ENCODE measurements at places on chromosomes 2 and 18.

- no peak for DNase-seq
Measured at GRCh38 chr18:75156831-75157230, 52.1 kb downstream of the PTGR3 start.

DNA sequence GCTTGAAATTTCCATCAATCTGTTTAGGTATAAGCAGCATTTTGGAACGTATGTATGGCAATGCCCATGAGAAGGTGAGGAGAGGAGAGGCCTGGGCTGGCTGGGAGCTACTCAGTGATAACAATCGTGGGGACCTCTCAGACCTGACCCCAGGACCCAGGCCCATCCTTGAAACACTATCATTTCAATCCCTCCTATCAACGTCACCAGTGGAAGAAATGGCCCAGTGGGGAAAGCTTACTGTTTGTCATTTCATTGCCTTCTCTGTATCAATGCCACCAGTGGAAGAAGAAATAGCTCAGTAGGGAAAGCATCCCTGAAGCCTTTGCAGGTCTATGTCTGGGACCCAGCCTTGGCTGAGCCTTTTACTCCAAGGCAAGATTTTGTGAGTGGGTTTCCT lies 44.8 kb downstream of the ASB18 start:
- DNase-seq: no peak

DNA sequence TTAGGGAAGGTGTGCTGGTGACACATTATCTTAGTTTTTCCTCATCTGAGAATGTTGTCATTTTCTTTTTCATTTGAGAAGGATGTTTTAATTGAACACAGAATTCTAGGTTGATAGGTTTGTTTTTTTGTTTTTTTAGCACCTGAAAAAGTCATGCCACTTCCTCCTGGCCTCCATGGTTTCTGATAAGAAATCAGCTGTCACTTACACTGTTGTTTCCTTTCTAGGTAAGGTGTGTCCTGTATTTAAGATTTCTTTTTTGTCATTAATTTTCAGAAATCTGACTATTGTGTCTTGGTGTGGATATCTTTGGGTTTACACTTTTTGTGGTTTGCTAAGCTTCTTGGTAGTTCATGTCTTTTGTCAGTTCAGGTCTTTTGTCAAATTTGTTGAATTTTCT lies 99.3 kb downstream of the ROCK1 start:
- no peak for DNase-seq

- DNase-seq: no peak
Measured at GRCh38 chr2:42084231-42084671, 36.4 kb downstream of the PKDCC start.

DNA sequence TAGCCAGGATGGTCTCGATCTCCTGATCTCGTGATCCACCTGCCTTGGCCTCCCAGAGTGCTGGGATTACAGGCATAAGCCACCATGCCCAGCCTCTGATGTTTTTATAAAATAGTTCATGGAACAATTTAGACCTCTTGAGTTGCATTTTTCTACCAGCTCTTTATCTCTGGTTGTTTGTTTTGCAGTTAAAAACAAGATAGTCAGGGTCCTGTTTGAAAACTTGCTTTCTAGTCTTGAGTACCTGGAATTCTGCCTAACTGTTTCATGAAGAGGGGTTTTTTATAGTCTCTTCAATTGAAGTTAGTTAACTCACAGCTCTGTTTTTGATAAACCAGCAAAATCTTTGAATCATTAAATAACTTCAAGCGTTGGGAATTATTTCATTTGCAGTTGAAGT lies 244.8 kb downstream of the PARD3B start:
- no peak for DNase-seq

DNA sequence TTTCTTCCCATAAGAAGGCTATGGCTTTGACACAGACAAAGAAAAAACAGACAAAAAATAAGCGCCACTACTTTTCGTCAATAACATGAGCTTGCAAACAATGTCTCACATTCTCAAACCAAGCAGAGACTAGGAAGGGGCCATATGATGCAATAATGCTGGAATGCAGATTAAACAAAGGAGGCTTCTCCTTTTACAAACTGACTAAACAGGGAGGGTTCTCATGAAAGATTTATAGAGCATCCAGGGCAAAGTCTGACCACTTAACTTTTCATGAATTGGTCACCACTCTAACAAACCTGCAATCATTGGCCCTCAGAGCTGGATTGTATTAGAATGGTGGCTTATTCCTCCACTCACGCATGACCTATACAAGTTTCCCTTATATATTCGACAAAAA lies 663.3 kb upstream of the CHAC2 start:
- DNase-seq: no peak

DNA sequence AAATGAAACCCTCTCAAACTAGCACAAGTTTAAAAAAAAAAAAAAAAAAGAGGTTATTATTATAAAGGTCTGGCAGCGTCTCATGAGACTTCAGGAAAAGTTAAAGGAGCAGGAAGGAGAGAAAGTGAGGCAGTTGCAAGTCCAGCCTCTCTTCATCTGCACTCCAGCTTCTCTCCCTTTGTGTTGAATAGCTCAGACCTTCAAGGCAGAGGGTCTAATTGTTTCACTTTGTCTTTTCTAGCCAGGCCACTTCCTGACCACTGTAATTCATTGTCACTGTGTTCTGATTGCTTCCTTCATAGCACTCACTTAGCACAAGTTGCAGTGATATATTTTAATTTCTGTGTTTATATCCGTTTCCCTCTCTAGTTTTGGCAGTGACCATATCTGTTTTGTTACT lies 99.9 kb downstream of the SPATS2L start:
- DNase-seq: no peak

- no peak for DNase-seq
Measured at GRCh38 chr2:238670111-238670585, 177.7 kb upstream of the TWIST2 start.

- DNase-seq: no peak
Measured at GRCh38 chr2:128389388-128390086, 70.9 kb upstream of the HS6ST1 start.

- no peak for DNase-seq
Measured at GRCh38 chr2:2325516-2325915, 5.6 kb downstream of the MYT1L start.

- DNase-seq: no peak
Measured at GRCh38 chr2:27085673-27086089, 891 bp upstream of the KHK start.

DNA sequence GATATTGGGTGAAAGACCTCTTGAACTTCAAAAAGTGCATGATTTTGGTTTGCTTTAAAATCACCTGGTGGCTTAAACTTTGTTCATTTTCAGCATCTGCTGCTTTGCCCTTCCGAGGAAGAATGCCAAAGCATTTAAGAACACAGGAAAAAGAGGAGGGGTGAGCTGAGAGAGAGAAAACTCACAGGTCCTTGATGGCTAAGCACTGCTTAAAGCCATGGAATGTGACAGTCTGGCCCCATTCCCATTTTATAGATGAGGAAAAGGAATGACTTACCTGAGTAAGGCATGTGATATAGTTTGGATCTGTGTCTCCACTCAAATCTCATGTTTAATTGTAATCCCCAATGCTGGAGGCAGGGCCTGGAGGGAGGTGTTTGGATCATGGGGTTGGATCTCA lies 58.1 kb downstream of the KCNS3 start:
- no peak for DNase-seq

DNA sequence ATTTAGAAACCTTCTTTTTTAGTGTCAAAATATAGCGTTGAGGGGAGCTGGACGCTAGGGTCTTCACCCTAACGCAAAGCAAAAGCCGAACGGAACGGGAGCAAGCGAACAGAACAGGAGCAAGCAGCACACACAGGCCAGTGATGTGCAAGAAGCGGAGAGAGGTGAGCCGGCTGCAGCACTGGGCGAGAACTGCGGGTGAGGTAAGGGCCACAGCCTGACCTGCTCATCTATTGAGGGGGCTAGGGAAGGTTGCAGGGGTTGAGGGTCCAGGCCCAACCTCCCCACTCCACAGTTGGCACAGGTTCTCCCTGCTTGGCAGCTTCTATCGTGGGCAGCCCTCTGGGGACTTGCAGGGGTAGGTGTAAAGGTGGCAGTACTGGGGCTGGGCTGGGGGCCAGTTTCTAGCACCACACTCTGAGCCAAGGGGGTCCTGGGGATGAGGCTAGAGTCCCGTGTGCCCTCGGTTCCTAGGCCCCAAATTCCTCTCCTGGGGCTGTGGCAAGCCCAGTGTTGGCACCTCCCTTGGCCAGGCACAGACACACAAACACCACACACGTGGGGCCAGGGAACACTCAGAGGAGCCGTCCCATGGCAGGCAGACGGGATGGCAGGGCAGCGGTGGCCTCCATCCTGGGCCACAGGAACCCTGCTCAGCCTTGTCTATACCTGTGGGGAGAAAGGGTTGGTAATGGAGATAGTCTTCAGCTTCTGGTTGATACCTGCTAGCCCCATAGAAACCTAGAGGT lies 1.2 kb upstream of the ABCB6 start:
- no peak for DNase-seq

DNA sequence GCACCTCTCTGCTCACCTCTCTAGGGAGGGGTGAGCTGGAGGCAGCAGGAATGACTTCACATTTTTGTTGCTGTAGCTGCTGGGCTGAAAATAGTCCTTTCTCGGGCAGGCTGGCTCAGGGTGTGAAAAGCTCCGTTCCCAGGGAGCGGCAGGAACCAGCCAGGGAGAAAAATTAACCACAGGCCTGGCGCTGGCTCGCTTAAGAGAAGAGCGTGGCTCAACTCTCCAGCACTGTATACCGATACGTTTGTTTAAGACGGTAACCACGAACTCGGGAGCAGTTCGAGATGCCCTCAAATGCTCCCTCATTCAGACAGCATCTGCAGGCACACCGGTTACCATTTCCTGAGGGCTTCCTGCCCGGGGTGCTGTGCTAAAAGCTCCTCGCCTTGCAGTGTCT lies 129.6 kb downstream of the CELF4 start:
- DNase-seq: no peak

GRCh38 chr2:138979131-138979785 lies 199.1 kb upstream of the NXPH2 start:
- DNase-seq: no peak

- DNase-seq: no peak
Measured at GRCh38 chr2:169354244-169354643, 8.1 kb downstream of the LRP2 start.

DNA sequence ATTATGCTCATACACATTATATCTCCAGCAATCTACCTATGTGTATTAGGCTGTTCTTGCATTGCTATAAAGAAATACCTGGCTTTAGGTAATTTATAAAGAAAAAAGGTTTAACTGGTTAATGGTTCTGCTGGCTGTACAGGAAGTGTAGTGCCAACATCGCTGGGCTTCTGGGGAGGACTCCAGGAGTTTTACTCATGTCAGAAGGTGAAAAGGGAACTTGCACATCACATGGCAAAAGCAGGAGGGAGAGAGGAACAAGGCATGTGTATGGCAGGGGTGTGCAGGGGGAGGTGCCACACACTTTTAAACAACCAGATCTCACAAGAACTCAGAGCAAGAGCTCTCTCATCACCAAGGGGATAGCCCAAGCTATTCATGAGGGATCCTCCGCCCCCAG lies 715.4 kb upstream of the ZEB2 start:
- no peak for DNase-seq

GRCh38 chr2:68100189-68100588 lies 37.4 kb upstream of the C1D start:
- no peak for DNase-seq
